GM12878 (cell line): ENCODE measurements at places on chromosomes 1 and 21. TPM values are rescaled to one million over a fixed set of nuclear protein-coding genes. Genes with fewer than 3 reads are reported as not detected.

- DNase-seq: no peak
Measured at GRCh38 chr1:49098866-49099265, 322.2 kb upstream of the BEND5 start.

DNA sequence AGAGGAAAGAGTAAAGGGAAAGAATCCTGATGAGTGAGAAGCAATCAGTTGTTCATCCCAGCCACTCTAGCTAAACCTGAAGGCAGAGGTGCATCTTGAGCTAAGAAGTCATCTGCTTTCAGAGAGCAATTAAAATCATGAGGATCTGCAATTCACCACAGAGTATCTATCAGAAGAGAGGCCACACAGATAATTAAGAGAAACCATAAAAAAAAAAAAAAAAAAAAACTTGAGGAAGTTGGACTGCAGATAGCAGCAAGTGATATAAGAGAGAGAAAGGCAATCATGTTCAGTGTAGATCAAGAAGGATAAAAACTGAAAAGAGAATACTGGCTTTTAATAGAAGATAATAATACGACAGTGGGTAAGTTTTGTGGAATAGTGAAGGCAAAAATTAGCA lies 17.7 kb downstream of the FOXJ3 start:
- DNase-seq: no peak

Gene PPIAL4G
- not detected in 2 replicates for polyA plus RNA-seq

DNA sequence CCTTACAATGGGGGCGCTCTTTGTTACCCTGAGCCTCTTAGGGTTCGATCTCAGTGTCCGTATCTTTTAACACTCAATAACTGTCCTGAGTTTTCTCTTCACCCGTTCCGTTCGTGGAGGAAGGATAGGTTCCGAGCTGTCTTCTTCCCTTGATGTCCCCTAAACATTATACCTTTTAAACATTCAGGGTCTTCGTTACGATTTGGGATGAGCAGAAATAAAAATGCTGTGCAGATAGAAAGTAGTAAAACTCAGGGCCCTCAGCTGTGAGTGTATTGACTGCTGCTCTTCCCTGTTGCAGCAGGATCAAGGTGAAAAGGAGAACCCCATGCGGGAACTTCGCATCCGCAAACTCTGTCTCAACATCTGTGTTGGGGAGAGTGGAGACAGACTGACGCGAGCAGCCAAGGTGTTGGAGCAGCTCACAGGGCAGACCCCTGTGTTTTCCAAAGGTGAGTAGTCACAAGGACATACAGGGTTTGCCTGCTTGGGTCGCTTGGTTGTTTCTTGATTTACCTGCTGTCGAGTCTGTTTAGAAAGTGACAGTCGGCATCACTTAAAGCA lies 784 bp downstream of the RPL11 start:
- DNase-seq: no peak

Gene DMRTA2
- not detected in 2 replicates for polyA plus RNA-seq

Gene LMX1A
- not detected in 2 replicates for polyA plus RNA-seq

- no peak for DNase-seq
Measured at GRCh38 chr1:46489638-46490405, at the start of gene DMBX1. Gene DMBX1, plus strand, starts transcription at chr1:46489836. Its CDS starts 17,175 bp downstream, at chr1:46507011.

DNA sequence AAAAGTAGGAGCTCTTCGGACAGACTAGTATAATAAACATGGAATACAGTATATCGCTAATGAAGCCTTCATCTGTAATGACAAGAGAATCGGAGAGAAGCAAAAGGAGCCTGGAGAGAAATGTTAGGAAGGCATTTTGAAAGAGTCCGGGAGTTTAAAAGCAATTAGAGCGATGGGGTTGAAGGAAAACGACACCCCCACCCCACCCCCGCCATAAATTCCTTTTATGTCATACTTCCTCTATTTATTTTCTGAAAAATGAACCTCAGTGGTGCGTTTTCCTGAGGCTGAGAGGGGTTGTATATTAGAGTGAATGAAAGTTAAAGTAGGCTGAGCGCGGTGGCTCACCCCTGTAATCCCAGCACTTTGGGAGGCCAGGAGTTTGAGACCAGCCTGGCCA lies 635 bp upstream of the APH1A start:
- no peak for DNase-seq

Gene OR2T35
- polyA plus RNA-seq: 0.10 and 0.12 TPM in 2 replicates

Gene DNASE2B
- not detected in 2 replicates for polyA plus RNA-seq
